Neural progenitor cell (in vitro differentiated cells): ENCODE measurements at places on chromosomes 3 and 15.

GRCh38 chr15:101288905-101289513 lies 6.0 kb downstream of the SNRPA1 start:
- no peaks in the 10 kb centered on the region for H3K27me3 ChIP-seq
- H3K36me3 ChIP-seq, result peaks cover 12% of the 10 kb centered on the region
- H3K4me1 ChIP-seq, result peaks cover 7% of the 10 kb centered on the region
- no peak overlapping the region for H3K4me3 ChIP-seq
- no peak overlapping the region for H3K27ac ChIP-seq

DNA sequence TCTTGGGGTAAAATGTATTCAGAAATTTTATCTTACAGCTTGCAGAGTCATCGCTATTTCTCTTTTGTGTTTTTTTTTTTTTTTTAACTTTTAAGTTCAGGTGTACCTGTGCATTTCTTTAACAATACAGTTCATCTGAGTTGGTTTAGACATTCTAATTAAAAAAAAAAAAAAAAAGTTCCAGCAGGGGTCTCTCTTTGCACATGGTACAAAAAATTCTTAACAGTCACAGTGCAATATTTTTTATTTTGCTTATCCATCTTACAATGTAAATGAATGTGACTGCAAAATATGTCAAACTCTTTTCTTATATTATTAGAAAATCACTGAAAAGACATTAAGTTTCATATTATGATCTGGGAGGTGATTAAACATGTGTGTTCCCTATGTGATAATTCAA lies 47.5 kb upstream of the SLC9A9 start:
- H3K4me3 ChIP-seq, result no peak overlapping the region
- H3K27ac ChIP-seq, result no peak overlapping the region
- no peaks in the 10 kb centered on the region for H3K36me3 ChIP-seq
- no peak for DNase-seq
- H3K4me1 ChIP-seq, result no peaks in the 10 kb centered on the region

- H3K36me3 ChIP-seq, result no peaks in the 10 kb centered on the region
- H3K27ac ChIP-seq, result no peak overlapping the region
- no peaks in the 10 kb centered on the region for H3K4me1 ChIP-seq
Measured at GRCh38 chr3:182925944-182926337, 54.4 kb downstream of the DCUN1D1 start.

DNA sequence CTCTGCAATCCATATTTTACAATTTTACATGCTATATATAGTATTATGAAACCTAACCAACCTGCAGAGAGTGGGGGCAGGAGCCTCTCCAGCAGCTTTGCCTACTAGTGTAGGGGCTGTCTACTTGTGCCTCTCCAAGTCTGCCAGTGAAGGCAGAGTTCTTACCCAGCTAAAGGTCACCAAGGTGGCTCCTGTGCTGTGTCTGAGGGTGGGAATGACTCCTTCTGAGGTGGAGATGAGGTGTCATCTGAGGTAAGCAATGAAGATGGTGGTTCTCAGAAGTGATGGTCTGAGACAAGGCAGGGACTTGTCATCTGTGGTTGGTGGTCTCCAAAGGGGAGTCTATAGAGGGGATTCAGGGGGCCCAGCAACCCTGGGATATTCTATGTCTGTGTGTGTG lies 47.5 kb downstream of the SACM1L start:
- no peak for DNase-seq
- peaks cover 26% of the 10 kb centered on the region for H3K36me3 ChIP-seq
- no peak overlapping the region for H3K4me3 ChIP-seq
- H3K4me1 ChIP-seq, result no peaks in the 10 kb centered on the region
- H3K27ac ChIP-seq, result no peak overlapping the region
- H3K27me3 ChIP-seq, result no peaks in the 10 kb centered on the region

DNA sequence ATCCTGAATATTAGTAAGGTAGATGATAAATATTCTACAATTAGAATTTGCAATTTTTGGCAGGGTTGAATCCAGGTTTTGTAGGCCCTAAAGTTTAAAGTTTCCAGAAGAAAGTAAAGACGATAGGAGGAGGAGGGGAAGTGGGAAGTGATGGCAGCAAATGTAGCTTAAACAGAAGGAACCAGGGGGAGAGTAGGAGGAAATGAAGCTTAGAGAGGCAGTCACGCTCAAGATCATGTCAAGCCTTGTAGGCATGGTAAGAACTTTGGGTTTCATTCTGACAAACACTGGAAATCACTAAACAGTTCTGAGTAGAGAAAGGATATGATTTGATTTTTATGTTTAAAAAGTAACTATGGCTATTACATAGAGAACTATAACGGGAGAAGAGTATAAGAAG lies 63.9 kb downstream of the NR2E3 start:
- no peak overlapping the region for H3K27ac ChIP-seq
- H3K4me3 ChIP-seq, result no peak overlapping the region
- H3K36me3 ChIP-seq, result peaks cover 5% of the 10 kb centered on the region
- H3K27me3 ChIP-seq, result no peaks in the 10 kb centered on the region
- no peak for DNase-seq

DNA sequence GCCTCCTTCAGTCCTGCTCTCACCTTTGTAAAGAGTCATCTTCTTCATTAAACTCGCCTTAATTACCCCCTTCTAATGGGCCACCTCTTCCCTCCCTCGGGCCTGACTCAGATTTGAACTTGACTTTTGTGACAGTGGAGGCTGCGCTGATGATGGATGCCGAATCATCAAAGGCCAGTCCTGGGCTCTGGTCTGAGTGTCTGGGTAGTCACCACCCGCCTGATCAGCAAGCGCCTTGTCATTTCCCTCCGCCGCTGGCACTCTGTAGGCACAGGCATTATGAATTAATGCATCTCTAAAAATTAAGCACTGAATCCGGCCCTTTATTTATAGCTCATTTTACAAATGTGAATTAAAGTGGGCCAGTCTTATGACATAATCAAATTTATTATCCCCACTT lies 116.7 kb upstream of the PROK2 start:
- H3K27ac ChIP-seq, result no peak overlapping the region
- H3K36me3 ChIP-seq, result no peaks in the 10 kb centered on the region
- peaks cover 12% of the 10 kb centered on the region for H3K4me1 ChIP-seq

GRCh38 chr3:157671656-157672055 lies 168.4 kb upstream of the VEPH1 start:
- no peaks in the 10 kb centered on the region for H3K27me3 ChIP-seq
- no peak overlapping the region for H3K27ac ChIP-seq
- H3K36me3 ChIP-seq, result no peaks in the 10 kb centered on the region
- no peak overlapping the region for H3K4me3 ChIP-seq

DNA sequence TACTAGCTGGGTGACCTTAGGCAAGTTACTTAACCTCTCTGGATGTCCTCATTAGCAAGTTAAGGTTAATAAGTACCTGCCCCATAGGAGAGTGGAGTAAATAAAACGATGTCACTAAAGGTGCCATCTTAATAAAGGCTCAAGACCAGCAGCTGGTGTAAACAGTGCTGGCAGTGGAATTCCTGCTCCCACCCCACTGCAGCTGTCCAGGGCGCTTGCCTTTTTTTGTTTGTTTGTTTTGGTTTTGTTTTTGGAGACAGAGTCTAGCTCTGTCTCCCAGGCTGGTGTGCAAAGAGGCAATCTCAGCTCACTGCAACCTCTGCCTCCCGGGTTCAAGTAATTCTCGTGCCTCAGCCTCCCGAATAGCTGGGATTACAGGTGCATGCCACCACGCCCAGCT lies 28.9 kb downstream of the IDH3A start:
- no peaks in the 10 kb centered on the region for H3K36me3 ChIP-seq
- no peaks in the 10 kb centered on the region for H3K4me1 ChIP-seq
- no peak overlapping the region for H3K27ac ChIP-seq
- no peaks in the 10 kb centered on the region for H3K27me3 ChIP-seq
- DNase-seq, result no peak

DNA sequence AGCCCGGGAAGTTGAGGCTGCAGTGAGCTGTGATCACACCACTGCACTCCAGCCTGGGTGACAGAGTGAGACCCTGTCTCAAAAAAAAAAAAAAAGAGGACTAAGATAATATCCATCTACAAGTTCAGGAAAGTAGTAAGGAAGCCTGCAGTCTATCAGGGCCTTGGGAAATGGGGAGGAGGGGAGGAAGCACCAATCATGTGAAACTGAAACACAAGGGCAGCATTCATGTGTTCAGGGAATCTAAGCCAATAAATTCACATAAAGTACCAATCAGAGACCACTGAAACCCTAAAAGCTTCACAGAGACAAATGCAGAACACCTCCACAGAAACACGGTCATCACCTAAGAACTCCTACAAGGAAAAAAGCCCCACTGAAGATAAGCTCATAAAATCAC lies 22.9 kb upstream of the HHATL start:
- H3K36me3 ChIP-seq, result no peaks in the 10 kb centered on the region
- no peaks in the 10 kb centered on the region for H3K4me1 ChIP-seq
- no peaks in the 10 kb centered on the region for H3K27me3 ChIP-seq
- H3K4me3 ChIP-seq, result no peak overlapping the region
- H3K27ac ChIP-seq, result no peak overlapping the region

DNA sequence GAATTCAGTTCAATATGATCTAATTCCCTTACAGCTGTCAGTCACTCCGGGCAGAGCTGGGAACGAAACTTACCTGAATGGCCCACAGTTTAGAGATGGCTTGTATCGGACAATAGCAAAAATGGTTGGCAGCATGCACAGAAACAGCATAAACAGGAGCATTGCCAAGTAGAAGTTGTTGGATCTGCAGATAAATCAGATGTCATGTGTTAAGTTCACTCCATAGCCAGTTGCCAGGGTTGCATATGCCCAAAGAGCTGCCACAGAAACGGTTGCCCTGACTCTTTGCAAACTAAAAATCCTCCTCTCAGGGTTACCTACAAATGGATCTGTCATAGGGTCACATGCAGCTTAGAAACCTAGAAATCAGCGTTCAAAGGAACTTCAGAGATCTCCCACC lies 15.4 kb upstream of the STARD5 start:
- H3K27me3 ChIP-seq, result no peaks in the 10 kb centered on the region
- H3K4me1 ChIP-seq, result no peaks in the 10 kb centered on the region
- H3K36me3 ChIP-seq, result no peaks in the 10 kb centered on the region
- no peak overlapping the region for H3K27ac ChIP-seq

DNA sequence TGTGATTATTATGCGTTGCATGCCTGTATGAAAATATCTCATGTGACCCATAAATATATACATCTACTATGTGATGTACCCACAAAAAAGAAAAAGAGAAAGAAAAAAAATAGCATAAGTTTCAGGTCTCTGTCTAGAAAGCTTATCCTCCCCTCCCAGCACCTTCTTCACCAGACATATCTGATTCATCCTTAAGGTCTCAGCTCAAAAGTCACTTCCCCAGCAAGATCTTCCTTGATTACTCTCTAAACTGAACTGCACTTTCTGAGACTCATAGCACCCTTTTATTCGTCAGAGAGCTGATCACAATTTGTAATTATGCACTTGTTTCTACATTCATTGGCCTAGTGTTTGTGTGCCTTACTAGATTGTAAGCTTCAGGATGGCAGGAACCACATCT lies 11.1 kb upstream of the PTPN9 start:
- H3K4me3 ChIP-seq, result no peak overlapping the region
- H3K36me3 ChIP-seq, result no peaks in the 10 kb centered on the region
- no peaks in the 10 kb centered on the region for H3K27me3 ChIP-seq
- DNase-seq, result no peak

DNA sequence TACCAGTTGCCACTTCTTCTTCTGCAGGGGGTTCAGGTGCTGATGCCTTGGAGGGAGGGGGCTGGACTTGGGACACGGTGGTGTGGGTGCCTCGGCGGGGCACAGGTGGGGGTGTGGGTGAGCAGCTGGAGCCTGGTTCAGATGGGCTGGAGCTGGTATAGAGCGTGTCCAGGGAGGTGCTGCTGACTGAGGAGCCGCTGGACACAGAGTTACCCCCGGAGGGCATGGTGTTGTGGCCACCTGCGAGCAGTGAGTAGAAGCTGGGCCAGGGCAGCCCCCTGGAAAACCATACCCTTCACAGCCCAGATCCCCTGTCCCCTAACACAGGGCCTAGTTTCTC lies 4.2 kb downstream of the NCKIPSD start:
- H3K4me3 ChIP-seq, result no peak overlapping the region
- peaks cover 9% of the 10 kb centered on the region for H3K4me1 ChIP-seq
- no peaks in the 10 kb centered on the region for H3K36me3 ChIP-seq
- H3K27ac ChIP-seq, result no peak overlapping the region

DNA sequence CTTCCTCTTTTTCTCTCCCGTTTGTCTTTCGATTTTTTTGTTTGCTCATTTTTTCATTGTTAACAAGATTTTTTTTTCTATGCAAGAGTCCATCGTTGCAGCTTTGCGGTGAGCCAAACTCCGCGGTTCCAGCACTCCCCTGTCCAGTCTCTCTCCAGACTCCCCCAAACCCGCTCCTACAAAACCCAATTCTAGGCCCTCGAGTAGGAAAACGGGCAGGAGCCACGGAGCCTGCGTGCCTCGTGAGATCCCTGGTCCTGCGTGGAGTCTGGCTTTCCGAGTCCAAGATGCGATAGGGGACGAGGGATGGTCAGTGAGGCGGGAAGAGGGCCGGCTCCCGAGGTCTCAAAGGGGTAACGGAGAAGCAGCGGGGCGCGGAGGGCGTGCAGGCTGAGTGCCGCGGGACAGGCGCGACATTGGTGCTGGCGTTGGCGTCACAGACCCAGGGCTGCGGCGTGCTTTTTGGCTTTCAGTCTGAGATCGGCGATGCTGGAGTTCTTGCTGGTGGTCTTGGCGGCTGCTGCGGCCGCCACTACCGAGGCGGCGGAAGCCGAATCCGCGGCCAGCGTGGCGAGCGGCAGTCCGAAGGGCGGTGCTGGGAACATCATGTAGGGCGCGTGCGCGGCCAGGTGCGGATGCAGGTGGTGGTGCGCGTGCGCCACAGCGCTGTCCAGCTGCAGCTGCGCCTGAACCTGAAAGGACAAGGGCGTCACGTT lies 8.5 kb downstream of the SHOX2 start:
- peak; percentile 96 for DNase-seq
- H3K4me1 ChIP-seq, result peaks cover 5% of the 10 kb centered on the region
- no peaks in the 10 kb centered on the region for H3K36me3 ChIP-seq
- peaks cover 100% of the 10 kb centered on the region for H3K27me3 ChIP-seq
- no peak overlapping the region for H3K27ac ChIP-seq

- no peaks in the 10 kb centered on the region for H3K36me3 ChIP-seq
- H3K27ac ChIP-seq, result no peak overlapping the region
Measured at GRCh38 chr3:97914388-97914787, 57.8 kb downstream of the RIOX2 start.

DNA sequence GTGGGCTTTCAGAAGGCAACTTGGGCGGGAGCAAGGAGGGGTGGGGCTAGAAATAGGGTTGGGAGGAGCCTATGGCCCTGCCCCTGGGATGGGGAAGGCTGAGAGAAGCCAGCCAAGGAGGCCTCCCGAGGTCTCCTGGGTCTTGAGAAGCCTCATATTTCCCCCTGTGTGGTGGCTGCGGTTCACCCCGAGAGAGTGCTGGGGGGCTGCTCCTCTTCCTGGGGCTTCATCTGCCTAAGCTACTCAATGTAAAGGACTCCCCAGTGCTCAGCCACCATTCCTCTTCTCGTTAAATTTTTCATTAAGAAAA lies 174.3 kb downstream of the SMAD6 start:
- H3K36me3 ChIP-seq, result no peaks in the 10 kb centered on the region
- DNase-seq, result no peak
- no peak overlapping the region for H3K27ac ChIP-seq
- no peak overlapping the region for H3K4me3 ChIP-seq
- no peaks in the 10 kb centered on the region for H3K27me3 ChIP-seq
- no peaks in the 10 kb centered on the region for H3K4me1 ChIP-seq

DNA sequence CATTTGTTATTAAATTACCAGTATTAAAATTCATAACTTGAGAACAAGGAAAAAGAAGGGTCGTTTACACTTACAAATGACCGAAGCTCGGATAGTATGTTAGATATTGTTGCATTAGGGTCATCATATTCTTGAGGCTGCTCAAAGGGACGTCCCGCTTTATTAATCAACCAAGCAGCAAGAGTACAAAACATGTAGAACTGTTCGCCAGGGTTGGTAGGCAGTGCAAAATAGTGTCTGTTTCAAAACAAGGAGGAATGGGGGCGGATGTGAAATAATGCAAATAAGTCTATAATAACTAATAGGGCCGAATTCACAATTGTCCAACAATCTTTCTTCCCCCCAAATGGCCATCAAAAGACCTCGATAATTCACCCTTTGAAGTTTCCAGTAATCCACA lies 2.9 kb downstream of the IFT57 start:
- H3K4me1 ChIP-seq, result peaks cover 25% of the 10 kb centered on the region
- peaks cover 6% of the 10 kb centered on the region for H3K36me3 ChIP-seq
- no peak overlapping the region for H3K4me3 ChIP-seq
- DNase-seq, result no peak
- H3K27ac ChIP-seq, result no peak overlapping the region
